ENCODE measurements at places on chromosomes 5 and 9.

DNA sequence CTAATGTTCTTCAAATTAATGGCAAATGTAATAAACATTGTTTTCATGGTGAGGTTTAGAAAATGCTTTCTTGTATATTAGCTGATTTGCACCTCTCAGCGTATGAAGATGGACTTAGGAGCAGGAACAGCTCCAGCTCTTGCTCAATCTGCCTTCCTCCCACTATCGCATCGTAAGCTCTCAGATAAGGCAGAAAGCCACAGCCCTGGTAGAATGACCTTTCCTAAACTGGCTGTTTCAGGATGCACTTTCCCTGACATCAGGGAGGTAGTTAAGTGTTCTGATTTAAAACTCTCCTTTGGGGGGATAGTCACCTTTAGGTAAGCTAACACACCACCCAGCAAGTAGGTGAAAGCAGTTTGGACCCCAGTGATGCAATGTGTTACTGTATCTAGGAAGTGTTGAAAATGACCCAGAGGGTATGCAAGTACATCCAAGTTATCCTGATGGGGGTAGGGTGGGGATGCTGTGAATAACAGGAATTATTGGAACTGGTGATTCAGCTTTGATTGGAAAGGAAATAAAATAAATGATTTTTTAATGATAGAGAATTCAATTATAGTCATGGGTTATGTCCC is 72.3 kb downstream of the LMNB1 start:
- DNase-seq = no peak

DNA sequence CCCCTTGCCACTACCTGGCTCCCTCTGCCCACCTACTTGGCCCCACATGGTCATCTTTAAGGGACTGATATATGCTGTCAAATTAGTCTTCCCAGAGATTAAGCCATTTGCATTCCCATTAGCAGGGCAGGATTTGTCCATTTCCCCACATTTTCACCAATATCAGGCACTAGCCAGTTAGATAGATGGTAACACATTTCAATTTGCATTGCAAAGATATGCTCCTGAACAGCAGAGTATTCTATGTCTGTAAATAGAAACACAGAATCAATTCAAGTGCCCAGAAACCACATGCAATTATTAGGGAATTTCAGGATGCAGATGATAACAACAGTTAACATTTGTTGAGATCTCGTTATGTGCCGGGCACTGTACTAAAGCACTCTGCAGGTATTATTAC is 92.6 kb upstream of the IL12B start:
- DNase-seq = no peak

DNA sequence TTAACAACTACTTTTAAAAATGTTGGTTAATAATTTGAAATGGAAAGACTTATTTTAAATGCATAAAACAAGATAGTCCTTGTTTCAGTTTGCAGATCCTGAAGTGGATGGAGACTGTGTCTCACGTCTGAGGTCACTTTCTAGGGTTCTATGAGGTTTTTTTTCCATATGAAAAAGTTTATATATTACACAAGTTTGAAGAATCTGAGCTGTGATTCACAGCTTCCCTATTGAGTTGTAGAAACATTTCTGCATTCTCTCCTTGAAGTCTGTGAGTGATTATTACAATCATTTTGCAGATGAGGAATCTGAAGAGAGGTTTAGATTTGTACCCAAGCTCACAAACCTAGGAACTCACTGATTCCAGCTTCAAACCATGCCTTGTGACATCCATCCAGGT is 442.5 kb upstream of the KLF4 start:
- DNase-seq = peak; percentile 49

GRCh38 chr5:1593903-1594356 is 70.2 kb upstream of the LPCAT1 start:
- no peak for DNase-seq

- DNase-seq = no peak
These were observed 94.7 kb downstream of the NLN start for GRCh38 chr5:65816729-65817128.

DNA sequence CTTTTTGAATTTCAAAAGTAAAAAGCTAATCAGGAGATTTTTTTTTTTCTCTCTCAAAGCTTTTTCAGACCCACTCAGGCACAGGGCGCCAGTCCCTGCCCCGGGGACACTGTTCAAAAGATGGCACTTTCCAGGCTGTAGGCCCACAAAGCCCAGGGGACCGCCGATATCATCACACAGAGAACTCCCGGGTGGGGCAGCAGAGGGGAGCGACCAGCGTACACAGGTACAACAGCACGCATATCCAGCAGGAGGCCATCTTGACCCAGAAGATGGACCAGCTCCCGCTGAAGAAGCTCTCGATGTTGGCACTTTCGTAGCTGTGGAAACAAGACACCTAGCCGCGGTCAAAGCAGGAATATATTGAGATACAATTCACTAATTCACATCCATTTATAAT is 108.3 kb downstream of the THBS4 start:
- DNase-seq = no peak

DNA sequence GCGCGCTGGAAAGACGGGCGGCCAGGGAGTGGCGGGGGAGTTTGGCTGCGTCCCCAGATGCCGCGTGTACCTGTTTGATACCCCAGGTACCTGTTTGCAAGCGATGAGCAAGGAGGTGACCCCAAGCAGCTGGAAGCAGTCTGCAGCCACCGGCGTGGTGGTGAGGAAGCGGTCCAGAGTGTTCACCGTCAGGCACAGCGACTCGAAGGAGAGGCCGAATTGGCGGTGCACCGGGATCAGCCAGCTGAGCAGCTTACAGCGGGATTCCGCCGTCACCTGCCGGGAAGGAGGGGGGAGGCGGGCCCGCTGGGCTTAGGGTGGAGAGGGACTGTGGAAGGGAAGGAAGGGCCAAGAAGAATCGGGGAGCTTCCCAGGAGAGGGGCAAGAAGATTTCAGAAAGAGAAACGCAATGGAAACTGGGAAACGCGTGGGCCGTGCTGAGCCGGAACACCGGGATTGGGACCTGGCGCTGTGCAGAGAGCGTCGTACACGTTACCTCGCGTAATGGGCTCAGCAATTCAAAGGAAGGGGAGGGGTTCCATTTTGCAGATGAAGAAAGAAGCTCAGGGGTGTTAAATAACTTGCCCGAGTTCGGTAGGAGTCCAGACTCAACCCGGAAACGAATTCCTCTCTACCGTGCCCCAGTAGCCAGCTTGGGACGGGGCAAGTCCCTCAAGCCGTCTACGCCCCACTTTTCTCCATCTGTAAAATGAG is 980 bp downstream of the CCNO start:
- DNase-seq = peak; percentile 57

DNA sequence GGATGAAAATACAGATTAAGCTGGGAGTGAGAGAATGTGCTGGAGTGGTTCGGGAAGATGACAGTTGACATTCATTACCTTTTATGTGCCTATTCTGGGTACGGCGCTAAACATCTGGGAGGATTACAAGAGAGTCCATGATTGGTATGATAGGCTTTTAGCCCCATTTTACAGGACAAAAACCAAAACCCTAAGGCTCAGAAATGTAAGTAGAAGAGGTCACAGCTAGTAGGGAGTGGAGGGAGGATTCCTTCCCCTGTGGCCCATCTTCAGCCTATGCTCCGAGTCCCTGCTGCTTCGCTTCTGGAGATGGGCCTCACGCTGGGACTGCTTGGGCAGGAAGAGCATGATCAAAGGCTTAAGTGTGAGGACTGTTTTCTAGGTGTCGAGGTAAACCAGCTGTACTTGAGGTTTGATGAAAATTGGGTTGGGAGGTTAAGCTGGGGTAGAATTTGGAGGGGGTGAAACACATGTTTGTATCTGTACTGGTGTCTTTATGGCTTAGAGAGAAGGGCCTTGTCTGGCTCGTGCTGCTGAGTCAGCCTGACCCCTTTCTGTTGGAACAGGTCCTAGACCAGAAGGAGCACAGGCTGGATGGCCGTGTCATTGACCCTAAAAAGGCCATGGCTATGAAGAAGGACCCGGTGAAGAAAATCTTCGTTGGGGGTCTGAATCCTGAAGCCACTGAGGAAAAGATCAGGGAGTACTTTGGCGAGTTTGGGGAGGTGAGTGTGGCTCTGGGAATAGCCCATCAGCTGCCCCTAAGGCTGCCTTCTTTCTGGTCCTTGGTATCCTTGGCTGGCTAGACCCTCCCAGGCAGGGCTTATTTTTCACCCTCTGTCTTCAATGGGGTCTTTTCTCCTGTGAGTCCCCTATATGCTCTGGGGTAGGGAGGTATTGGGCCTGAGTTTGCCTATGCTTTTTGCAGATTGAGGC is 2.1 kb downstream of the HNRNPAB start:
- DNase-seq = no peak

DNA sequence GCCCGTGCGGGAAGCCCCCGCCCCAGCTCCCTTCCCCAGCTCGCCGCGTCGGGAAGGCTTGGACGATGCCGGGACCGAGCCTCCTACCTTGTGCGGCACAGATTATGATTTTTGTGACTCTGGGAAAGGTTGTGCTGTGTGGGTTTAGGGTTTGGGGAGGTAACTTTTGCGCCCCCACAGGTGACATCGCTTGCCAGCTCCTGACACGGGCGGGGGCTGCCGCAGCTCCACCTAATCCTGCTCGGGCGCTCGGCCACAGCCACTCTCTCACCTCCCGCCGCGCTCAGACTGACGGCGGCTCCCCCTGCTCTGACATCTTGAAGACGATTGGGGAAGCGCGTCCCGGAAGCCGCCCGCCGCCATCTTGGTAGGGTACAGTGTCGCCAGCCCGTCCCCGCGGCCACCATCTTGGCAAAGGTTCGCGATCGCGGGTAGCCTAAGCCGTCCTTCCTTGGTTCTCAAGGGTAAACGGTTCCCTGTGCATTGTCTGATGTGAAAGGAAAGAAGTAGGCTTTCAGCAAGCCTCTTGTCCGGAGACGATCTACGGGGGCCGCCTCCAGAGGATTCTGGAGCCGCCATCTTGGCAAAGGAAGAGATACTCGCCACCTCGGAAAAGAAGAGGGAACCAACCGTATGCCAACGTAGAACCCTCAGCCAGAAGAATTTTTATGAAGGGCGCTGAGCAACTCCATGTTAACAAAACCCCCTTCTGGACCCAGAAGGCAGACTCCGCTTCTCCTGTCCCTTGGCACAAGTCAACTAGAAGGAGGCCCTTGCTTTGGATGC is 1.8 kb upstream of the NR3C1 start:
- peak; percentile 81 for DNase-seq
